Erythroblast (primary cell): ENCODE measurements at places on chromosomes 6 and 20.
A peak's percentile ranks its signal among the peaks of the same experiment; 100 is the strongest.

GRCh38 chr6:142857796-142858555 is 87.0 kb downstream of the HIVEP2 start:
- DNase-seq: no peak

DNA sequence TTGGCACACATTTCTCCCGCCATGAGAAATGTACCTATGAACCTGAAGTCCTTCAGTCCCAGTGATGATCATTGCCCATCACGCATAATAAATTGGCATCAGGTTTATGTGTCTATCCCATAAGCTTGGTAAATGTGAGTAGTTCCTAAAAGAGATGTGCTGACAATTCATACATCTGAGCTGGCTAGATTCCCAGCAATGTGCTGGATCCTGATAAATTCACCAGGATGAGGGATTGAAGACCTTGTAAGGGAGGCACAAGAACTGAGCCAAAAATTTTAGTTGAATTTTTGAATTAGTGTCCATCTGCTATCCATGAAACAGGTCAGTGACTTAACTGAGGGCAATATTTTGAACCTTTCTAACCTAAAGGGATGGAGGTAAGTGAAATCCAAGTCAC is 267.9 kb upstream of the CITED2 start:
- DNase-seq: peak; percentile 56

- no peak for DNase-seq
Measured at GRCh38 chr6:111353912-111354462, 129.0 kb downstream of the REV3L start.

DNA sequence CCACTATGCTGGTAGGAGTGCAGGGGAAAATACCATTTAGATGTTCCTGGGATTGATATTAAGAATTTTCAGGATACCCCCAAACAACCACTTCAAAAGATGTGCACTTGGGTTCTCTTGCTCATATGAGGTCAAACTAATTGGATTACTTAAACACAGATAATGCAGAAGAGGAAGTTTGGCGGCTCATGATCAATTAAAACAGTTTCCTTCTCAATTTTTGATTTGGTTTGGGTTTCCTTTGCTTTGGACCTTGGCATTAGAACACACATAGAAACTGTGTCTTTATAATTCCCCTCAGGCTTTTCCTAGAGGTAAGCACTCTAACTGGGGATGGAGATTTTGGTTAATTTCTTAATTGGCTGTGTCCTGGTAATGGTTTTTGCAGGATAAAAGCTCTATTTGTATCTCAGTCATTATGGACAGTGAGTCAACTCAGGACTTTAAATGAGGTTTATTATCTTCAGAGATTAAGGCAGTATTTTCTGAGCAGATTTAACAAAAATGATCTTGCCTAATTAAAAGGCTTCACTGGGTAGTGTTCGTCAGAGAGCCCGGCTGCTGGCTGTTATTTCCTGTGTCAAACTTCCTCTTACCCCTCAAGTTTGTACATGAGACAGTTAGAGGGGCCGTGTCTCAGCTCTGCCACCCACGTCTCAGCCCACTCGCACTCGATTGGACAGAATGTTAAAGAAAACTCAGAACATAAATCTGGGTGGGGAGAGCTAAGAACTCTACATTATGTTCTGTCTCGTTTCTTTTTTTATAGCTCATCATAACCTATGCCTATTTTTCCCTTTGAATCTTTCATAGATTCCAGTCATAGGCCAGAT is 50.3 kb upstream of the PREP start:
- no peak for DNase-seq

GRCh38 chr6:6722195-6722594 is 133.7 kb downstream of the LY86 start:
- no peak for DNase-seq

DNA sequence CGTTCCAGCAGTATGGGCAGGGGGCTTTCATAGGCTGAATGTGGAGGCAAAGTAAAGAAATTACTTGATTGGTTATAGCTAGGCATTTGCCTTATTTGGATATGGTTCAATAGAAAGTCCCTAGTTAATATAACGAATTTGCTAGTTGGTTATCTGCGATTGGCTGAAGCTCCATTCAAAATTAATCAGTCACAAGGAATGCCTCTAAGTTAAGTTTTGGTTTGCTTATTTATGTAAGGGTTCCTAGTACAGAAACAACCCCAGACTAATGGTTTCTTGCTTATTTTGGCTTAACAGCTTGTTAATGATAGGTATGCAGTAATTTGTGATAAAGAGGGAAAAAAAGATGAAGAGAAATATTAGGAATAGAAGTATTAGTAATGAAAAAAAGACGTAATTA is 87.5 kb downstream of the JAG1 start:
- DNase-seq: no peak

DNA sequence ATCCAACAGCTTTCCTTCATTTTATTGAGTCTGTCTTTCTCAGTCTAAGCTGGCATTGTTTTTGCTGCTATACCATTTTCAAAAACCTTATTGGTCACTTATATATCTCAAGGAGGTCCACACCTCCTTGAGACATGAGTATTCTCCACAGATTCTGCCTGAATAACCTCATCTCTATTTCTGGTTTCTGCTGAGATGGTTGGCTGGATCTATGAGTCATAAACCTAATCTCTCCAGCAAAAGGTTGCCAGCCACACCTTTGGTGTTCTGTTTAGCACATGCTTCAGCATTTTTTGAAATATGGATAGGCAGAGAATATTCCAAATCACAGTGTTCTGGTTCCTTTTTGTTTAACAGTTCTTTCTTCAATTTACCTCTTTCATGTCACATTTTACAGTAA is 40.8 kb upstream of the TMEM244 start:
- no peak for DNase-seq

DNA sequence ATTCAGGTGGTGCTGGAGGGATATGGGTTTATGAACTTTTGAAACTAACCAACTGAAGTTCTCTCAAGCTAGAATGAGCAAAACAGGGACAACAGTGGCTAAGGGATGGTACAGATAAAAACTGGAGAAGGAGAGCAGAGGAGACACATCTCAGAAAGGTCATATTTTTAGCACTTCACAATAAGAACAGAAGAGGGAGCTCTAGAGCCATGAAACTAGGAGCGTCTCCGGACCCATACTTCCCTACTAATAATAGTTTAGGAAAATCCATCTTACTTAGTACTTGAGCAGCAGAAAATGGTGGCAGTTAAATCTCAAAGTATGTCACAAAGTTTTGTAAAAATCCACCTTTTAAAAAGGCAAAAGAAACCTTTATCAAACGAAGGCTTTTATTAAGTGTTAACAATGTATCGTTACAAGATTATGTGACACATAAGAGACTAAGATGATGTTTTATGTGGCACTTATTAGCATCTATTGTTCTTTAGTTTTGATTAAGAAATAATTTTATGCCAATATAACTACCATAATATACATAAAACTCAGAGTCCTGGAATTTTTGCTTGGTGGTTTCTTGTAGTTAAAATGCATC is 278.6 kb downstream of the TBC1D32 start:
- peak; percentile 15 for DNase-seq

DNA sequence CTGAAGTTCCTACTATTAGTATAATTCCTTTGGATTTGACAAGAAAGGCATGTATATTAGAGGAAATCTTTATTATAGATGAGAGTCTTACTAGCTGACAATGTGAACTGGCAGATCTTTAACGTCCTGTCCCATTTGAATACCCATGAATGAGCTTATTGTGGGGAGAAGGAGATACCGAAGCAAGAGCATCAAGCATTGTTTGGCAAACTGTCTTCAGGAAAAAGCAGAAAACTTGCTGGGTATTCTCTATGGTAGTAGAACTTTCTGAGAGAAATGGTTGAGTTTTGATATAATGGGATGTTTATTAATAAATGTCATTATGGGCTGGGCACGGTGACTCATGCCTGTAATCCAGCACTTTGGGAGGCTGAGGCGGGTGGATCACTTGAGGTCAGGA is 18.3 kb downstream of the RSPO3 start:
- DNase-seq: no peak

DNA sequence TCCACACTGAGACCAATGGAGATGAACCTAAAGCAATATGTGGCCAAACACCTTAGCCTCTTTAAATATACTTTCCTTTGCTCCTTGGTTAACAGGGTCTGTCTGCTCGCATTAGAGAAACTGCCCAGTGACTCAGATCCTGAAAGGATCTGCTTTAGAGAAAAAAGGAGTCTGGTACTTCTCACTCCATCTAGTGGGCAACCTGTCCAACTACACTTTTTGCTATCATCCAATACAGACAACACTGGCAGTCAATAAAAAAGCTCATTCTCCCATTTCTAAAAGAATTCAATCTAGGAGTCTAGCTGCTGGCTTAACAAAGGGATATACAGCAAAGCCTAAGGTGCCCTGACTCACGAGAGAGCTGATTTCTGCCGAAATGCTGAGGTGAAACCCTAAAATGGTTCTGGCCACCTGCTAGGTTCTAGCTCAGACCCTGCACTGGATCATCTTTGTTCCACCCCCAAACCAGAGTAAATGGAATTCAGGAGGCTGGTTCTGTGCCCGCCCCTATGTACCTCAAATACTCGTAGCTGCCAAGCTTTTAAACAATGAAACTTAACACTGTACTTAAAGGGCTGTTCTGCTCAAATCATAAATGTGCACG is 11.5 kb downstream of the GNL1 start:
- peak; percentile 51 for DNase-seq

GRCh38 chr6:68994521-68994920 is 359.4 kb downstream of the ADGRB3 start:
- DNase-seq: no peak

GRCh38 chr20:9578594-9578993 is 64.2 kb downstream of the LAMP5 start:
- no peak for DNase-seq

DNA sequence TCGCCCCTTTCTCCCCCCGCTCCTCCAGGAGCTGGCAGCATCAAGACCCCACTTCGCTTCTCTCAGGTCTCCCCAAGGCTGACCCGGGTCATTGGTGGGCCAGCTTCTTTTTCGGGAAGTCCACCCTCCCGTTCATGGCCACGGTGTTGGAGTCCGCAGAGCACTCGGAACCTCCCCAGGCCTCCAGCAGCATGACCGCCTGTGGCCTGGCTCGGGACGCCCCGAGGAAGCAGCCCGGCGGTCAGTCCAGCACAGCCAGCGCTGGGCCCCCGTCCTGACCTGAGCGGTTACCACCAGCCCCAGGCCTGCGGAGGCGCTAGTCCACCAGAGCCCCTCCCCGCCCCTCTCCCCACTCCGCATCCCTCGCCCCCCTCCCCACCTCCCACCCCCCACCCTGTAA is 1.0 kb downstream of the PPDPF start:
- DNase-seq: no peak

DNA sequence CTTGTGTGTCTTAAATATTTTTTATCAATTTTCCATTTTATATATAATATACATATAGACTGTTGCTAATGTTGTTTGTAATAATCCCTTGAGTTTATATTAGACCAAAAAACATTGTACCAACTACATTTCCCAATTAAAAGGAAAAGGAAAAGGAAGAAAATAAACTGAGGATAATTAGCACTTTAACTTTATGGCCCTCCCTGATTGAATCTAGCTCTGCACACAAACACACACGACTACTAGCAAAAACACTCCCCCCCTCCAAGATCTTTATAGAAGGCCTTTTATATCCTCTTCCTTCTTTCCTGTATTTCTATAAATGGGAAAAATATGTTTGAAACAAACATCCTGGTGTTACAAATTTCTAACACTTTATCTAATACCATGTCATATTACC is 276.8 kb downstream of the NKAIN2 start:
- DNase-seq: no peak

DNA sequence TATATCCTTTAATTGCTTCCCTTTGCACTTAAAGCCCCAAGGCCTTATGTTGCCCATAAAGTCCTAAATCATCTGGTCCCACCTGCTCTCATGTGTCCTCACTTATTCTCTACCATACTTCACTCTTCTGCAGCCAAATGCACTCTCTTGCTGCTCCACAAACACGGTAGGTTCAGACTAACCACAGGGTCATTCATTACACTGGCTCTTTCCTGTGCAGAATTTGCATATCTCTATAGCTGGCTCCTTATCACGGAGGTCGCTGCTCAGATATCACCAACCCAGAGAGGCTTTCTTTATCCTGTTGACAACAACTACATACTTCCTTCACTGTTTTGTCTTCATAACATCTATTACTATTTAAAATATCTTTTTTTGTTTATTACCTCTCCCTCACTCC is 86.8 kb downstream of the MOXD1 start:
- no peak for DNase-seq

- DNase-seq: no peak
Measured at GRCh38 chr20:40090236-40090635, 598.8 kb downstream of the MAFB start.

DNA sequence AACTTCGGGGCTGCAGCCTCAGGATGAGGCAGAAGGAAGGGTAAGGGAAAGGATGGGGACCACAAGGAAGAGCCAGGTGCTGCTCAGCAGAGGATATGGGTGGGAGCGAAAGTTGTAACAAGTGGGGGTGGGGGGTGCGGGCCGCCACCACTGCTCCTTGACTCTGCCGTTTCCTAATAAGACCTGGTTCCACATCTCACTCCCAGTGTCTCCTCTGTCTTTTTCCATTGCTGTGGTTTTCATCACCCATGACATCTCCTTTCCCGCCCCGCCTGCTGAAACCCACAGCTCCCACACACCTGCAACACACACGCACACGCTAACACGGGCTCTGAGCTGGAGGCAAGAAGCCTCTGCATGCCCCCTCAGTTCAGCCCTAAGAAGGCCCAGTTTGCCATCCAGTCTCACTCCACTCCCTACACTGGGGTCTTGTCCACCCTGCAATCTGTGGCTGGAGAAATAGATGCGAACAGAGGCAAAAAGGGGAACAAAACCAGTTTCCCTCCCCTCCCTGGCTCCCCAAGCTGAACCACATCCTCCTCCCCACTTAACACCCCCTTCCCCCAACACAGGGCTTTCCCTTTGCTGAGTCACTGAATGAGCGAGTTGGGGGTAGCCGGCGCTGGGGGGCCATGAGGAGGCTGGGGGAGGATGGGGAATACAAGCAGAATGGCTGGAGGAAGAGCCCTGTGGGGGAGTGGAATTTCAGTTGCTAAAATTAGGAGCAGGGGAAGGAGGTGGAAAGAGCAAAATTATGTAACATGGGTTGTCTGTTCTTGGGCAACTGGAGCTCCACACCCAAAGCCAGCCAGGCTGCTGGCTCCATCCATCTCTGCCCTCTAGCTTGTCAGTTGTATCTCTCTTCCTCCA is 11.5 kb downstream of the NFKBIL1 start:
- DNase-seq: no peak

GRCh38 chr6:144718431-144718830 is 433.3 kb downstream of the UTRN start:
- DNase-seq: no peak

- no peak for DNase-seq
Measured at GRCh38 chr6:150691463-150691862, 91.8 kb downstream of the PLEKHG1 start.

DNA sequence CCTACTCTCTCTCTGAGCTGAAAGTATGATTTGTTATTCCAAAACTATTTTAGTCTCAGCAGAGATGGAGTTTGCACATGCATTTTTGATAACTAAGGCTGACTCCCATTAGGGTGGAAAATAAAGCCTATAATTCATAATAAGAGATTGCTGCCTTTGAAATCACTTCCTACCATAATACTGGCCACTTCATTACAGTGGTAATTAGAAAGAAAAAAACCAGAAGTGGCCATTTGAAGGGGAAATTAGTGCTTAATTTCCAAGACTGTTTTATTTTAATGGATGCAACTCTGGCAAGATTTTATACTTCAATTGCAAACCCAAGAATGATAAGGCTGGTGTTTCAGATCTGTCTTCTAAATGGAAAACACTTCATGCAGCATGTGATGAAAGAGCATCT is 43.4 kb downstream of the SLC35B3 start:
- DNase-seq: no peak
